ENCODE measurements at places on chromosomes 1 and 21. TPM values are rescaled to one million over a fixed set of nuclear protein-coding genes. Genes with fewer than 3 reads are reported as not detected.

- no peak for DNase-seq
Measured at GRCh38 chr1:245014247-245015029, 140.3 kb upstream of the KIF26B start.

RGS4 gene
- total RNA-seq, result 0.25 TPM

TCHH gene
- total RNA-seq, result not detected

DNA sequence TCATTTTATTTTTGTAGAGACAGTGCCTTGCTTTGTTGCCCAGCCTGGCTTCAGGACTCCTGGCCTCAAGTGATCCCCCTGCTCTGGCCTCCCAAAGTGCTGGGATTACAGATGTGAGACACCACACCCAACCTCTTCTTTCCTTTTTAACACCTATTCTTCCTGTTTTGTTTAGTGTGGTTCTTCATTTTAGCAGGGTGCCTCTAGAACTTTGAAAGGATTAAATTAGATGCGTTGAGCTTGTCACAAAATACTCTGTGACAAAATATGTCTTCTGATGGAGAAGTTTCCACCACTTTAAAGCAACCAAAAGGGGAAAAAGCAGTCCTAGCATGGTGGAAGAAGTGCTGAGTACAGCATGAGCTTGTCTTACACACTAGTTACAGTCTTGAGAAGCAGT is 42.0 kb downstream of the CDC14A start:
- DNase-seq, result no peak

DNA sequence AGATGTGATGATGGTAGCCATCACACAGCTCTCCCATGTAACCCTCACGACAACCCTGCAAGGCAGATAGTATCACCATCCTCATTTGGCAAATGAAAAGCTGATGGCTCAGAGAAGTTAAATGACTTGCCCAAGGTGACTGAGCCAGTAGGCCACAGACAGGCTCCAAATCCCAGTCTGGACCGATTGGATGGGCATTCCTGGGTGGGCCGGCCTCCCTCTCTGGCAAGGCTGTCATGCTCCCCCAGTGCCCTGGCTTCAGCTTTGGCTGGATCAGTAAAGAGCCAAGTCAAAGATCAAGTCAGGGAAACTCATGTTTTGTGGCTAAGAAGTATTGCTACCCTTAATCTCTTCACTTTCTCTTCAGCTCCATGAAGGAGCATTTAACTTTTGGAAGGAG is 41.2 kb downstream of the CDCP2 start:
- no peak for DNase-seq

- no peak for DNase-seq
Measured at GRCh38 chr1:86616871-86617270, 70.0 kb downstream of the CLCA4 start.

DNA sequence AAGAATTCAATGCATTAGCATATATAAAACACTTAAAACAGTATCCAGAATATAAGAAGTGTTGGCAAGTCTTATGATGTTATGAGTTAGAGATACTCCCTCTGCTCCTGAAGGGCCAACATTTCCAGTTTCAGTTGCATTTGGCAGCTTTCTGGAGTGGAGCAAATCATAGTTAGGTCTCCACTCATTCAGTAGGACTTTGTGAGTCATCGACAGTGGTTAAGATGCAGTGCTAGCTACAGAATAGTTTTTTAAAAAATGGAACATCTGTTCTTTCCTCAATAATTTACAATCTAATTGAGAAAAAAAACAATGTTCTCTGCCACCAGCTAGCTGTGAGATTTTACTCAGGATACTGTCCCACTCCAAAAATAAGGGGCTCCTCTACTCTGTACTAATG is 389.1 kb downstream of the HLX start:
- DNase-seq, result peak; percentile 32

Data from H4 (cell line).